Epithelial cell of esophagus (primary cell): ENCODE measurements at places on chromosomes 11 and 22.

DNA sequence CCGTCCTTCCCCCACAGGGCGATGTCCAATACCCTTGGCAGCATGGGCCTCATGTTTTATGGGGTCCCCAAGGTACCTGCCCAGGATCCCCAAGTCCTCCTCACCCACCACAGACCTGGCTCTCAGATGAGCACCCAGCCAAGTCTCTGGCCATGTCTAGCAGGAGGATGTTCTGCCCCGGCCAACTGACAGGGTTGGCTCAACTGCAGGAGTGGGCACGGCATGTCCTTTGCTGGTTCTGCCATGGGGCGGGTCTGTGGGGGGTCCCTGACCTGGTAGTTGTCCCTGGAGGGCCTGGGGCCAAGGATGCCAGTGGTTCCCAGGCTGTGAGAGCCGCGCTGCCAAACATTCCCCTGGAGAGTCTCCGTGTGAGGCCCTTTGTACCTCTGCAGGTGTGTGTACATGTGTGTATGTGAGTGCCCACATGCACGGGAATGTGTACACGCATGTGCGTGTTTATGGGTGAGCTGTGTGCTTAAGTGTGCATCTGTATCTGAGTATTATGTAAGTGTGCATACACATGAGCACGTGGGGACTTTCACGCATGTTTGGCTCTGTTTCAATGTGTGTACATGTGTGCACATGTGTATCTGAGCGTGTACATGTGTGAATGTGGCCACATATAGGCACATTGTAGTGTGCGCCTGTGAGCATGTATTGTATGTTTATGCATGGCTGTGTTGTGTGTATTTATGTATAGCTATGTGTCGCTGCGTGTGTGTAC is 85.5 kb downstream of the KCNQ1 start:
- DNase-seq, result no peak

DNA sequence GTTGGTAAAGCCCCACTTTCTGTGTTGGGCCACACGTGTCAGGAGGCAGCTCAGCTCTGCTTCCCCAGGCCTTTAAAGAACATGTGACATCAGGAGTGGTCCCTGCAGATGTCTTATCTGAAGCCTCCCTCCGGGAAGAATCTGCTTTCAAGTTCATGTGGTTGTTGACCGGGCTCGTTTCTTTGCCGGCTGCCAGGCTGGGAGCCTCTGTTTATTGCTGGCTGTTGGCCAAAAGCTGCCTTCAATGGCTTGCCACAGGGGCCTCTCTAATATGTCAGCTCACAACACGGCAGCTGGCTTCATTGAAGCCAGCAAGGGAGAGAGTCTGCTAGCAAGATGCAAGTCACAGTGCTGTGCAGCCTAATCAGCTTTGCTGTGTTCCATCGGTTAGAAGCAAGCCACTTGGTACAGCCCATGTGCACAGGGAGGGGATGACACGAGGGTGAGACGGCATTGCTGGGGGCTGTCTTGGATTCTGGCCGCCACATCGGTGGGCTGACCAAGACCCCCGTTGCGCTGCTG is 14.6 kb downstream of the MRGPRF start:
- DNase-seq, result no peak

- peak; percentile 75 for DNase-seq
These were observed 217.1 kb downstream of the CSNK2A3 start for GRCh38 chr11:11135820-11136476.

DNA sequence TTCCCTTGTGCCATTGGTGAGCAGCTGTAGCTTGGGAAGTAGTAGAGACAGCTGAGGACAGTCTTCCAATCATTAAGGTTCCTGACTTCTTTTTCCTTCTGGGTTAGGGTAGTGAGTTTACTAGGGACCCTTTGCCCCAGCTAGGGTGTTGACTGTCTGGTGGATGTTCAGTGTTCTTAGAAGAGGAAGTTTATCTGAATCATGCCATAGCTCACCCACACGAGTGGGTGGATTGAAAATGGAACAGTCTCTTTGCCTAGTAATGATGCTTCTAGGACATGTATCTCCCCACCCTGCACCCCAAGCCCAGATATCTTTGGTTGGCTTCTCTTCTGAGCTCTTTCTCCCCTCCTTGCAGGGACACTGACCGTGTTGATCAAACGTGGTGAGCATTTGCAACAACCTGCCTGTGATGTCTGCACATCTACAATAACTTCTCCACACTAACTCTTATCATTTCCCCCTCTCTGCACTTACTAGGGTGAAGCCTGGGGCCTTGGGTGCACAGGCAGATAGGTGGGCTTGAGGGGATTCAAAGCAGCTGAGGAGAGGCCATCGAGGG is 57.1 kb upstream of the HORMAD2 start:
- DNase-seq, result no peak

DNA sequence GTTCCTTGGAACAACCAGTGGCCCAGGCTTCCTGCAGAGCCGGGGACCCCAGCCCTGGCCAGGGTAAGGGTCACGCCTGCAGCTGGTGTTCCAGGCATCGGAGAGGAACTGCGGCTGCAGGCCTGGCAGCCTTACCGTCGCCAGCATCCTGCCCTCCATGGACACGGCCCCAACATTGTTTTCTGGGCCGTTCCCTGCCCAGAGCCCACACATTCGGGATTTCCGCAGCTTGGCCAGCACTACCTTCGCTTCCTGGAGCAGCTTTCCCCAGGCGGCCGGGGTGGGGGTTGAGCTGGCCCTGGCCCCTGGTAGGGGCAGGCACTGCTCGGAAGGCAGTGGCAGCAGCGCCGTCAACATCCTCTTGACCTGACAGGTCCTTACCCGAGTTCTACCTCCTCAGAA is 17.7 kb downstream of the TXN2 start:
- no peak for DNase-seq

- DNase-seq, result peak; percentile 90
These were observed 46.2 kb downstream of the IGF2 start for GRCh38 chr11:2092956-2093412.

DNA sequence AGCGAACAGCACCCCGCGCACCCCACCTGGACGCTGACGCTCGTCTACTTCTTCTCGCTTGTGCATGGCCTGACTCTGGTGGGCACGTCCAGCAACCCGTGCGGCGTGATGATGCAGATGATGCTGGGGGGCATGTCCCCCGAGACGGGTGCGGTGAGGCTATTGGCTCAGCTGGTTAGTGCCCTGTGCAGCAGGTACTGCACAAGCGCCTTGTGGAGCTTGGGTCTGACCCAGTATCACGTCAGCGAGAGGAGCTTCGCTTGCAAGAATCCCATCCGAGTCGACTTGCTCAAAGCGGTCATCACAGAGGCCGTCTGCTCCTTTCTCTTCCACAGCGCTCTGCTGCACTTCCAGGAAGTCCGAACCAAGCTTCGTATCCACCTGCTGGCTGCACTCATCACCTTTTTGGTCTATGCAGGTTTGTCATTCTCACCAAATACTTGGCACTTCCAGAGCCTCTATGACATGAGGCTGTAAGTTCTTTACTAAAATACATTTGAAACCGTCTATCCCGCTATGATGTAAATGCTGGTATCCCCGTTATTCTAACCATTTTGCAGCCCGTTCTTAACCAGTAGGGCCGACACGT is 535 bp downstream of the AQP11 start:
- DNase-seq, result peak; percentile 37

GRCh38 chr11:44316659-44317240 is 6.8 kb upstream of the ALX4 start:
- DNase-seq, result no peak

DNA sequence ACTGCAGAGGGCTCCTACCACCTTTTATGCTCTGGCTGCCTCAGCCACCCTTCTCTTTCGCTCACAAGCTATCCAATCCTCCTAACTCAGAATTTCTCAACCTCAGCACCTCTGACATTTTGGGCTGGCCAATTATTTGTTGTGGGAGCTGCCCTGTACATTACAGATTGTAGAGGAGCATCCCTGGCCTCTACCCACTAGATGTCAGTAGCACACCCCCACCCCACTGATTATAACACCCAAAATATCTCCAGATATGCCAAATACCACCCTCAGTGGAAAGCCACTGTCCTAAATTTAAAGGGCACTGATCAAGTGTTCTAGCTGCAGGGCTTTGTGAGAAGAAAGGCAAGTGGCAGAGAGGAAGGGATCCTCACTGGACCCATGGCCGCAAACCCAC is 443.1 kb downstream of the SOX6 start:
- DNase-seq, result no peak

DNA sequence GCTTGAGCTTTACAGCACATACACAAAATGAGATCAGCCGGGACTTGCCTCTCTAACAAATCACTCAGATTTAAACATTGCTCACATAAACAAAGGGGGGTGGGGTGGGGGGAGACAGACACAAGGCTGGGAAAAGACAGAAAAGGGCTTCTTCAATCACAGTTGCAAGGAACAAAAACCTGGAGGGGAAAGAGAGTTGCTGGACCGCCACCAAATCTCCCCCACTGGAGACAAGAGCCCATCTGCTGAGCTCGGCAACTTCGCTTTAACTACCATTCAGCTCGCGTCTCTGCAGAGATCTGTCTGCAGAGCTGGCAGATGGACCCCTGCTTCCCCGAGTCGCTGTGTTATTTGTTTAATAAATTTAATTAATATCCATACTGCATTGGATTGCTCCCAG is 165.0 kb downstream of the RCN1 start:
- no peak for DNase-seq

DNA sequence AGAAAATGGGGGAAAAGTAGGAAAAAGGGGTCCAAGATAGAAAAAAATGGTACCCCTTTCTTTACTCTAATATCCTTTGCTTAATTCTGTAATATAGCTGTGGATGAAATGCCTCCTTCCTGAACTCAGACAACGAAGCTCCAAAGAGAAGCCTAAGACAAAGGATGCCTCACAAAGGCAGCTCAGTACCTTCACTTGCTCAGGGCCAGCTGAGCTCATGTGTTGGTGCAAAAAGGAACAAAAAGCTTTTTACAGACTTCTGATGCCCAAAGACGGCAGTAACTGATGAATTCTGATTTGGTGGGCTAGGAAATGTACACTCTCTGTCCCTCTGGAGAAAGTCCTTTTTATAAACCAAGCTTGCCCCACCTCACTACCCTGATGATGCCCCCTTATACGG is 77.5 kb downstream of the DENND5A start:
- DNase-seq, result no peak

GRCh38 chr11:74575999-74576398 is 16.4 kb upstream of the POLD3 start:
- no peak for DNase-seq

DNA sequence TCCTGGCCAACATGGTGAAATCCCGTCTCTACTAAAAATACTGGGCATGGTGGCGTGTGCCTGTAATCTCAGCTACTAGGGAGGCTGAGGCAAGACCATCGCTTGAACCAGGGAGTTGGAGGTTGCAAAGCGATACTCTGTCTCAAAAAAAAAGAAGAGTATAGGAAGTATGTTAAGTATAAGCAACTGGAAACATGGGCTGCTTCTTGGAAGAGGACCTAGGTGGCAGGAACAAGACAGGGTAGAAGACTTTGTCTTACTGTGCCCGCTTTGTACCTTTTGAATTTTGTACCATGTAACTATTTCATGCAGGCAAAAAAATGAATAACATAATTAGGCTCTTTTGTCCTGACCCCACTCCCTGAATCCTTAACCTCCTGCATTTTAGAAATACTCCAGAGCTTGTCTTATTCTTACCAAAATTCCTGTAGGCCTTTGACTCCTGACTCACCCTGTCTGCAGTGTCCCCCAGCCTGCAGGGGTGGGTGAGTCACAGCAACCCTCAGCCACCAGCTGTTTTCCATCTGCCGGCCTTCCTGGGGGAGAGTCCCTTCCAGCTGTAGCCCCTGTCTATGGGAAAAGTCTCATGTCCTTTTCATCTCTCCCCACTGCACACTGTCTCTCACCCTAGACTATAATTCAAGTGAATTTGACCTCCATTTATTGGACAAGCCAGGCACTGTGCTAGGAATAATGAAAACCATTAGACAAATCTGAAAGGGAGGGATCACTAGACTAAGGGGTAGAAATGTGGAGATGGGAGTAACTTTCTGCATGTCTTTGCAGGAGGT is 41.8 kb downstream of the TXN2 start:
- DNase-seq, result peak; percentile 79

GRCh38 chr11:45858751-45859398 is 11.6 kb downstream of the CRY2 start:
- DNase-seq, result no peak

DNA sequence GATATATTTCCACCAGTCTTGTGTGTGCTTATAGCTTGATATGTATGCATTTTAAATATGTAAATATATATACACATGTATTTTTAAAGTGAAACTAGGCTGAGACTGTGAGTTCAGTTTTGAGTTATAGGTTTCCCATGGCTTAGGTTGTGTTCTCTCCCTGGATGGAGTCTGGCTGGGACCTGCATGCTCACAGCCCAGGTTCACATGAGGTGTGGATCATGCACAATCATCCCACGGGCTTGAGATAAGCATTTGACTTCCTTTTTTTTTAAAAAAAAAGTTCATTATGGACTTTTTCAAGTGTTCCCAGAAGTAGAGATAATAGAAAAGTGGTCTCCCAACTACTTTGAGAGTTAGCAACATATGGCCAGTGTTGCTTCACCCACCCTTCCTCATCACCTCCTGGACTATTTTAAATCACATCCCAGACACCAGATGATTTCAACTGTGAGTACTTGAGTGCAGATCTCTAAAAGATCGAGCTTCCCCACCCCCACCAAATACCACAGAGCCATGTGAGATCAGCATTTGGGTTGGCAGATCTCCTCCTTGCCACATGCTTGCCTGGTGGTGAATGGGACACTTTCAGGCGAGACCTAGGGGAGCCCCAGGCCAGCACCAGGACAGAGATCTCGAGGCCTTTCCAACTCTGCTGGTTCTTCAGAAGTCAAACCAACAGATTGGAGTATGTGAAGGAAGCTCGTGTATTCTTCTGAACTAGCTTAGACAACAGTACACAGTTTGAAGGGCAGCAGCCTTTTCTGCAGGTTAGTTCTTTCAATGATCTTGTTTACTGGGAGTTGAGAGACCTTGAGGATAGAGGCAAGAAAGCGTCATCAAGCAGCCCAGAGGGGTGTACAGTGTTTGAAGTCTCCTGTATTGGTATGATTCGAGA is 15.9 kb downstream of the MED15 start:
- no peak for DNase-seq

DNA sequence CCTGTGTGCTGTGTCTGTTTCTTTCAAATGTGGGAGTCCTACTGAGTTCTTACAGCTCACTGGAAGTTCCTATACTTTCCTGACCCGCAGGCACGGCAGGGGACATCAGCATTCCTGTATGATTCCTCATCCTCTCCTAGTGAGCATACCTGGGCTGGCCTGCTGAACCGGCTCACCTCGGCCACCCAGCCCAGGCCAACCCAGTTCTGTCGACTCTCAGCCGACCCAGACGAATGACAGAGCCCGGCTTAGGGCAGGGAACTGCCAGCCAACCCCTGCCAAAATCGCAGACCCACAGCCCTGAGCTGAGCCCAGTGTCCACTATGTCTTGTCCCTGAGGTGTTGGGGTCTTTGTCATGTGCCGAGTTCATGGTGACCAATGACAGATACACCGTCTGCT is 339.7 kb downstream of the BRD1 start:
- DNase-seq, result peak; percentile 39

- no peak for DNase-seq
These were observed 119.7 kb downstream of the KIRREL3 start for GRCh38 chr11:126880872-126881271.
